Muscle of leg (tissue), 16 donors: ENCODE measurements at places on chromosomes 2 and 18. TPM values are rescaled to one million over a fixed set of nuclear protein-coding genes. Genes with fewer than 3 reads are reported as not detected.

DNA sequence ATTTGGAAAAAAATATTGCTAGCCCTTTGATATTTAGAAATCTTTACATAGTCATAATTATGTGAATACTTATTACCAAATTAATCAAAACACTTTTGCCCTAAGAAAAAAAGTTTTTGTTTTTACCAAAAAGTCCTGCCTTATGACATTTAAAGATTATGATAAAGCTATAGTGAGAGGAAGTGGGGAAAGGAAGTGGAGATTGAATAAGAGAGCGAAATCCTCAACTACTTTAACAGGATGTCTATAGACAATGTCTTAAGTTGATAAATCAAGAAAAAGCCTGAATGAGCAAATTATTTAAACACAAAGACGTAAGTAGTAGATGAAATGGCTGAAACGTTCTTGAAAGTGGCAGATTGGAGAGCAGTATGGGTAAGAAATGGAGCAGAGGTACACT, 20.9 kb upstream of the VPS54 start:
- no peak for DNase-seq

- no peak for DNase-seq
These were observed 109.0 kb upstream of the GATA6 start for GRCh38 chr18:22060361-22060760.

CXCR1 gene
- not detected for total RNA-seq

DNA sequence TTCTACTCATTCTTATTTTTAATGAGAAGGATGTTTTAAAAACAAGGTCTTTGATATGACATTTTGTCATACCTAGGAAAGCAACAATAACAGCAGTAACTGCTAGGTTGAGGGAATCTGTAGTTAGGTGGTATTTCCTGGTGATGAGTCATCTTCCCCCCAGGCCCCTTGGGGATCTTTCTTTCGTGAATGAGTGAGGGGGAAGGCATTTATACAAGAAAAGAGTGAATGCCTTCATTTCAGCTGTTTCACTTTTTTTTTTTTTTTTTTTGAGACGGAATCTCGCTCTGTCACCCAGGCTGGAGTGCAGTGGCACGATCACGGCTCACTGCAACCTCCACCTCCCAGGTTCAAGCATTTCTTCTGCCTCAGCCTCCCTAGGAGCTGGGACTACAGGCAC, 108.6 kb downstream of the MAP4K4 start:
- peak; percentile 69 for DNase-seq

DNA sequence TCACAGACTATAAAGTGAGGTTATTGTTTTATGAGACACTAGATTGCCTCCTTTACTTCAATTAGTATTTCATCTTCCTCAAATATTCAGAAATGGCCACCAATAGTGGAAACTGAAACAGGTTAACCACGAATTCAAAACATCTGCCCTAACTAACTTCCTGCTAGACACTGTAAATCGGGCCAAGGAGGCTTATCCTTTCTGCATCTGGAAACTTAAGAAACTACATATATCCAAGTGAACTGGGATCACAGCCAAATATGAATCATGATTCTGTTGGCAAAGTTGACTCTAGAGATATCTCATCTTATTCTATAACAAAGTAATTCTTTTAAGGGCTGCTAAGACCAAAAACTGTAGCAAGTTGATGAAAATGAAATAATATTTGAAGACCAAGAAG, 136.6 kb upstream of the ZC3H15 start:
- peak; percentile 93 for DNase-seq

KIF1A gene
- 7.3 TPM for total RNA-seq

GRCh38 chr2:80126596-80127189, 177.9 kb downstream of the LRRTM1 start:
- DNase-seq = no peak

DNA sequence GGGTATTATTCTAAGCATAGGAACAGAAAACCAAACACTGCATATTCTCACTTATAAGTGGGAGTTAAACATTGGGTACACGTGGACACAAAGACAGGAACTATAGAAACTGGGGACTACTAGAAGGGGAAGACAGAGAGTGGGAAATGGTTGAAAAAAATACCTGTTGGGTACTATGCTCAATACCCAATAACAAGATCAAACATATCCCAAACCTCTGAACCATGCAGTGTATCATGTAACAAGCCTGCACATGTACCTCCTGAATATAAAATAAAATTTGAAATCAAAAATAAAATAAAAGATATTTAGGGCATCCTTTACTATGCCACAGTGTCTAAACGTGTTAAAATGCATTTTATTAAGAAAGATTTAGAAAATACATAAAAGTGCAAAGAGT, 221.0 kb upstream of the TFPI start:
- no peak for DNase-seq
